Tibial nerve (tissue), 4 donors: ENCODE measurements at places on chromosomes 7 and 10.

GRCh38 chr7:39589323-39590111 lies 23.3 kb downstream of the YAE1 start:
- DNase-seq = peak; percentile 15

DNA sequence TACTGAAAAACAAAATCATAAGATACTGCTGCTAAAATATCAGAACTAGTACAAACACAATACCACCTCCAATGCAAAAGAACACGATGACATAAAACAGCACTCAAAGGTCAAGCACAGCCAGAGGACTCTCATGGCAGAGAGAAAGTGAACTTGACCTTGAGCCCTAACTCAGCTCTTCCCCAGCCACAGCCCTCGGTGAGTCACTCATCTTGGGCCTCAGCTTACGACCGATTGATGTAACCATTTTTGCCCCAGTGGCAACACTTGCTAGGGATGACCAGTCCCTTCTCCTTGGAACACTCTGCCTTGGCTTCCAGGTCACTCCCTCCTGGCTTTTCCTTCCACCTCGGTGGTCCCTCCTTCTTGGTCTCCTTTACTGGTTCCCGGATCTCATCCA lies 77.8 kb downstream of the JAZF1 start:
- no peak for DNase-seq

GRCh38 chr7:123580406-123581161 lies 21.0 kb upstream of the ASB15 start:
- no peak for DNase-seq

DNA sequence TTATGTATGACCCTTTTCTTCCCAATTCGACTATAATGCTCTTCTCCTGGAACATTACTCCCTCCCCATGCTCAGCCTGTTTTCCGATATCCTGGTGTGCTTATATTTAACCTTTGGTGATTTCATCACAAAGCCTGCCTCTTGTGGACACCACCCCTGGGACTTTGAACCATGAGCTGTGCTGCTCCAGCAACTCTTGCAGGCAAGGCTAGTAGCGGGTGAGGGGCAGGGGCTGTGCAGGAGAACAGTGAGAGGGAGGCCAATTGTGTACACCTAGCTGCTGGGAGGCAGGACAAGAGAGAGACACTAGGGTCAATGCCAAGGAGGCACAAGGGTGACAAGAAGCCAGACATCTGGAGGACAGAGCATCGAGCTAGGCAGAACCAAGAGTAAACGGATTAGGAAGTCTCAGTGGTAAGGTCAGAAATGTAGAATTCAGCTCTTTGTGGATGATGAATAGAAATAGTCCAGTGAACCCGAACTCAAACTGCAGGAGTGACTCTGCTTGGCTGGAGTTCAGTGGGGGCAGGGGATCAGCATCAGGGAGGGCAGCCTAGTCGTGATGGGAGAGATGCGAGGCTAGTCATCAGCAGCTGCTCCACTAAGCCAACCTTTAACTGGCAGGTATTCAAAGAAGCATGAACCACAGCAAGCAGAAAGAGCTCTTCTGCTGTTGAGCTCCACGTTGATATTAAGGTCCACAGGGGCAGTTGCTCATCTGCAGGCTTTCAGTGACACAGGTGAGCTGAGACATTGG lies 31.0 kb upstream of the MKI67 start:
- DNase-seq = no peak

- DNase-seq = peak; percentile 70
Measured at GRCh38 chr7:157271991-157272324, 64.8 kb upstream of the DNAJB6 start.

DNA sequence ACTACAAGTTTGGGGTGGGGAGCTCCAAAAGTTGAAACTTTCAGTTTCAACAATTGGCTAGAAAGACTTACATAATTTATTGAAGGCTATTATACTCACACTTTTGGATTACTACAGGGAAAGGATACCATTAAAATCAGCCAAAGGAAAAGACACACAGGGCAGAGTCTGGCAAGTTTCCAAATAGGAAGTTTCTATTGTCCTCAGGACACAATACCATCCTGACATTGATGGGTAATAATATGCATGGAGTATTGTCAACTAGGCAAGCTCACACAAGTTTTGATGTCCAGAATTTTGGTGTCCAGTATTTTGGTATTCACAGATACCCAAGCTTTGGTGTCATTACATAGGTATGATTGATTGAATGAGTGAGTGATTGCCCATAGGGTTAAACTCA lies 872.6 kb upstream of the SORCS1 start:
- no peak for DNase-seq

GRCh38 chr7:31991846-31992245 lies 78.4 kb downstream of the PDE1C start:
- DNase-seq = no peak

DNA sequence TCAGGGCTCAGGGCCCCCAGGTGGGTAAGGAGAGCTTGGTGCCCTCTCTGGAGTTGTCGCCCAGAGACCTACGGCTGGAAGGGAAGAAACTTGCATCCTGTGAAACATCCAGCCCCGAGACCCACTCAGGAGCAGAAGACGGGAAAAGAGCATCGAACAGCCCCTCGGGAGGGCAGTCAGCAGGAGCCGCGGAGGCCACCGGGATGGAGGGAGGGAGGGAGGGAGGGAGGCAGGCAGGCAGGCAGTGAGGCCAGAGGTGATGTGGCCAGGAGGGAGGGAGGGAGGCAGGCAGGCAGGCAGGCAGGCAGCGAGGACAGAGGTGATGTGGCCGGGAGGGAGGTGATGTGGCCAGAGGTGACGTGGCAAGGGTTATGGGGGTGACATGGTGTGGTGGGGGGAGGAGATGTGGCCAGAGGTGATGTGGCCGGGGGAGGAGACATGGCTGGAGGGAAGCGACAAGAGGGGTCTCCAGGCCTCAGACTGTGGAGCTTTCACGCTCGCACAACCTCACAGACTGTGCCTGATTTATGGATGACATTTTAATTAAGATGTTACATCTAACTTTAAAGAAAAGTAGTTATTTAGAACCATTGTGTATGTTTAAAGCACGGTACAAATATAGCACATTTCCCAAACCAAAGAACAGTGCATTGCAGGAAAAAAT lies 141.1 kb downstream of the DIP2C start:
- no peak for DNase-seq

DNA sequence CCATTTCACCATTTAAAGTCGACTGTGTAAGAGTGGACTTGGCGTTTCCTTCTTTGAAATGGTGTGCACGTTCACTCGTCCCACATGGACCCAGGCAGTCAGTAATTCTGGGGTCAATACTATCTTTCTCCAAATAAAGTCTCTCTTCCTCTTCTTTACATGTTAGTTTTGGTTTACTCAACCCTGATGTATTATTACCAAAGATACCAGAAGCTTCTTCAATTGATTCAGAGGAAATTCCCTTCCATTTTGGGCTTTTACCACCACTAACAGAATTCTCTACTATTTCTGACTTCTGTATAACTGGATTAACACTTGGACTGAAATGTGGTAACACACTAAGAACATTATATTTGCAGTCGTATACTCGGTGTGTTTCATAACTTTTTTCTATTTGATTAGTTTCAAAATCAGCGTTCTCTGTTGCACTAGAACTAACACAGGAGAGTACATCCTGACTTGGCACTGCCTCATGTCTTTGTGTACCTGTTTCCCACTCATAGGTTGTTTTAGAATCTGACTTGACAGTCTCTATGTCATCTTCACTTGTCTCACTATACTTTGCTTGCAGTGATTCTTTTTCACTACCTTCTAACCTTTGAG lies 60.8 kb downstream of the LARP4B start:
- no peak for DNase-seq

GRCh38 chr7:26649388-26649787 lies 215.0 kb downstream of the SKAP2 start:
- DNase-seq = no peak

DNA sequence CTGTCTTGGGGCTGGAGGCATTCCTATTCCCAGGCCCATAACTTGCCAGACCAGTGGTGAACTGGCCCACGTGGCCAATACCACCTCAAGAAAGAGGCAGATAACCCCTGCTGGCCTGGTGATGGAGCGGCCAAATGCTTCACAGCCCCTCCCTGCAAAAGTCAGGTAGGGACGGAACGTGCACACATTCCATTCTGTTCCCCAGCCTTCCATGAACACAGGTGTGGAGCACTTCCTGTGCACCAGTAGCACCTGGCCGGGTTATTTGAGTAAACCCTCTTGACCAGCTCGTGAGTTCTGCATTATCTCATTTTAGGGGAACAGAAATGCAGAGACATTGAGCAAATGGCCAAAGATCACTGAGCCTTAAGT lies 134.4 kb downstream of the SH3PXD2A start:
- DNase-seq = no peak

GRCh38 chr10:79406683-79407422 lies 38.6 kb downstream of the ZCCHC24 start:
- DNase-seq = no peak

- DNase-seq = peak; percentile 70
Measured at GRCh38 chr10:31650010-31650409, 278.6 kb downstream of the ARHGAP12 start.

DNA sequence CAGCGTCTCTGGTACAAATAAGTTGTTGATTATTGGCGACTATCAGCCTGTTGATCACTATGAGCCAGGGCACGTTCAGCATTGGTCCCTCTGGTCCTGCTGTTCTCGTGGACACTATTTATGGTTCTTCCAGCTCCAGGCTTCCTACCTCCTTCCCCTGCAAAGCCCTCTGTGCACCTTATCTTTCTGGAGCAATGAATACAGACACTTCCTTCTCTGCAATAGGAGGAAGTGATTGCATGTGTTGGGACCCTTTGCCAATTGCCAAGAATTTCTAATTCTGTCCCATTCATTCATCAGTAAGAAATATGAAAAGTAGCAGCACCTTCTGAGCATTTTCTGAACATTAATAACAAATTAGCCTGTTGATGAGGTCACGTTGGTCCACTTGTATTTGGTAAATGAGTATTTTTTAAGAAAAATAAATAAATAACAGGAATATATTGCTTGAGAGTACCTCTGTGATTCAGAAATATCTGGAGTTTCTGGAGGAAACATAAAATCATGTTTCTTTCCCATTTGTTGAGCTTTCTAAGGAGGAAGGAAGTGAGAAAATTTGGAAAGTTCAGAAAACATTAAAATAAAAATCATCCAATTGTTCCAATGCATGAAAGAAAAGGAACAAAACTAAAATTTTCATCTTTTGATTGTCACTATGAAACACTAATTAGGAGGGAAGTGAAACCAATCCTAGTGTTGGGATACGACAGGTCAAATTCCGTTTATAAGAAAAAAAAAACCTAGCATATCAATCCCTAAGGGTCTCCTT lies 259.1 kb upstream of the KLF6 start:
- no peak for DNase-seq

- no peak for DNase-seq
Measured at GRCh38 chr7:97130417-97131139, 13.1 kb downstream of the SDHAF3 start.

DNA sequence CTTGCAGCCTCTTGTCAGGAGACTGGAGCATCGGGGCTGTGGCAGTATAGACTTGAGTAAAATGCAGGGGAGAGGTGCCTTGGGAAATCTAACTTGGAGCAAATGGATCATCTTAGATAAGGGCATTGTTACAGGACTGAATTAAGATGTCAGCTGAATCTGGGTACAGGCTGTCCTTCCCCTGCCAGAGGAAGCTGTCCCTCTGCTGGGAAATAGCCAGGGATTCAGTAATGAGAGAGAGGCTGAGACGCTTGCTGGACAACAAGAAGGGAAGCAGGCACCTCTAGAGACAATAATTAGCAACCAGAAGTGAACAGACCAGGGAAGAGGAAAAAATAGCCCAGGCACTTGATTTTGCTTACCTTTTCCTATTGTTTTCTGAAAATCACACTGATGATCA lies 20.7 kb upstream of the RAPGEF5 start:
- DNase-seq = no peak

- DNase-seq = no peak
Measured at GRCh38 chr10:117499248-117500105, 43.1 kb upstream of the EMX2 start.
